Hypothalamus (tissue), 51 donors: ENCODE measurements at places on chromosomes 4 and X.

DNA sequence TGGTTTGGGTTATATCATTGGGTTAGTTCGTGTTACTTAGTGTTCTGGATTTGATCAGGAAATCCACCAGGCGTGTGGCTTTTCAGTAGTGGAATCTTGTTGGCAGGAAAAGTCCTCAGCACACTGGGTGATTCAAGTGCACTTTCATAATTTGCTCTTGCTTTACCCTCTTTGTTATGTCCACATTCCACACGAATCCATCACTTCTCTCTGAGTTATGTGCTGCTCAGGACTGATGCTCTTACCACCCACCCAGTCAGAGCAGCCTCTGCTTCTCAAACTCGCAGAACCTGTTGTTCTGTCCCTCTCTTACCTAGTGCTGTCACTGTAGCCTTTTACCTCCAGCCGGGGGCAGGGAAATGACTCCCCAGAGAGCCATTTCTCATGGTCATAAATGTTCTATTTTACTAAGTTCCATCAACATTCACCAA lies 37.2 kb upstream of the SCRG1 start:
- no peak for DNase-seq

DNA sequence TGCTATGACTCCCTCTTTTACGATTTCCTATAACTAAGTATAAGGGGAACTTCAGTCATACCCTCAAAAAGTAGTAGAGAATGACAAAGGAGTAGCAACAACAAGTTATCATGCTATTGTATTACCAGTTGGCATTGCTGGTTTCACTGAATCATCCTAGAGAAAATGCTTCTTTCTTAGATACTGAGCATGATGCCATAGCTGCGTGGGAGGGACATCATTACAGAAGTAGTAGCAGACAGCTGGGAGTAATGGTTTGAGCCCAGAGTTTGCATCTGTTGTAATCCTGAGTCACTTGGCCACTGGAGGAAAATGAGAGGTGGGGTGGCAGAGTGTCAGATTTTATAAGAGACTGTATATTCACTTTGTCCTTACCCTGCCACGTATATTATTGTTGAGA lies 38.6 kb downstream of the MTMR1 start:
- DNase-seq = no peak

- DNase-seq = no peak
Measured at GRCh38 chr4:158111241-158111640, 61.6 kb downstream of the GASK1B start.

- DNase-seq = no peak
Measured at GRCh38 chrX:27565992-27566391, 24.2 kb upstream of the DCAF8L2 start.

GRCh38 chr4:146260521-146260920 lies 46.2 kb downstream of the REELD1 start:
- no peak for DNase-seq

DNA sequence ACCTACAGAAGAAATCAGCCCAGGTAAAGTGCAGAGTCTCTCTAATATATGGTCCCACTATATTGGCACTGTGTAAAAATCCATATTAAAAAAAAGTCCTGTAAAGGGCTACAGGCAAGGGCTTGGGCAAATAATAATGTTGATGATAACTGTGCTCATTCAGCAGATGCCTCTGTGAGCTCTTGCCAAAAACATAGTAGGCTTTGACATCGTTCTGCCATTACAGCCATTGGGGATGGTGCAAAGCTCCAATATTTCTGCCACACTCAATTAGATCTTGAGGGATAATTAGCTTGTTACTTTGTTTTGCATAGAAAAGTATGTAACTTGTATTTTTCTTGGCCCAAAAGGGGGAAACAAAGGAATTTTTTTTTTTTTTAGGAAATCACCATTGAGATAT lies 645.5 kb upstream of the FAM241A start:
- DNase-seq = no peak

DNA sequence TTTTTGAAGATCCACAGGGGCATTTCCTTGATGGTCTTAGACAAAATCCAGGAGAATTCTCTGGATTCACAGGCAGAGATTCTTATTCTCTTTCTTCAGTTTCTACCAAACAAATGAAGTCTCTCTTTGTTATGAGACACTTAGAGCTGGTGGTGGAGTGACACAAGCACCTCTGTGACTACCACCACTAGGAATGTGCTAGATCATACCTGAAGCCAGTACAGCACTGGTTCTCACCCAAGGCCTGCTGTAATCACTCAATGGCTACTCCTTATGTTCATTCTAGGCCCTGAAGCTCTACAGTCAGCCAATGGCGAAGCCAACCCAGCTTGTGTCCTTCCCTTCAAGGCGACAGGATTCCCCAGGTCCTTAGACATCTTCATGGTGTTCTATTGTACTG lies 482.3 kb downstream of the TRAM1L1 start:
- DNase-seq = no peak

DNA sequence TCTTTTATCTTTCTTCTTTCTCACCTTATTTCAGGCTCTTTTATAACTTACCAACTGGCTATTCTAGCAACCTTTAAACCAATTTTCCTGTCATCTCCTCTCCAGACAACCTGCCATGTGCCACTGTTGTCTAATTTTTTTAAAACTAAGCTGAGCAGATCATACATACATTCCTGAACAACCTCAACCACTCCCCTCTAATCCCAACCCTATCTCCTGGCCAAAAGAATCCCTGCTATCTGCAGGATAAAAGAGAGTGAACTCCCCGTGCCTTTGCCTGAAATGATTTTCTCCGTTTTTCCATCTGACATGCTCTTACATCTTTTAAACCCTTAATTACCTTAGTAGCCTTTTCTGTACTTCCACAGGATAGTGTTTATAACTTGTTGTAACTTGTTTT lies 35.5 kb downstream of the DCUN1D4 start:
- DNase-seq = no peak

GRCh38 chrX:131359611-131360010 lies 70.5 kb upstream of the IGSF1 start:
- no peak for DNase-seq

- DNase-seq = no peak
Measured at GRCh38 chr4:4803216-4803911, 56.1 kb upstream of the MSX1 start.

- no peak for DNase-seq
Measured at GRCh38 chr4:185304541-185304940, 91.2 kb downstream of the LRP2BP start.

DNA sequence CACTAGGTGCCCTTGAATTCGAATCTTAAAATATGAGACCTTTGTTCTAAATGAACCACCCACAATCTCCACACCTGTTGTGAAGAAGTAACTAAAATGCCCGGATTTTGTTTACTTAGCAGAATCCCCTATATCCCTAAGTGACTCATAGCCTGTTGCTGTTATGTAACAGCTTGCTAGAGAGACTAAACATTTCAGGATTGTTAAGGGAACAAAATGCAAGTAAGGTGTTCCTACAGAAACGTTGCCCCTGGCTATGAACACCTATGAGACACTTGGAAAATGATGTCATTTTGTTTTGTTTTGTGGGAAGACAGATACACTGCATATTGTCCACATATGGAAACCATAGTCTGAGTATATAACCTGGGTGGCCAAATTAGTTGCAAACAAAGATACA lies 24.2 kb upstream of the MXRA5 start:
- DNase-seq = no peak

DNA sequence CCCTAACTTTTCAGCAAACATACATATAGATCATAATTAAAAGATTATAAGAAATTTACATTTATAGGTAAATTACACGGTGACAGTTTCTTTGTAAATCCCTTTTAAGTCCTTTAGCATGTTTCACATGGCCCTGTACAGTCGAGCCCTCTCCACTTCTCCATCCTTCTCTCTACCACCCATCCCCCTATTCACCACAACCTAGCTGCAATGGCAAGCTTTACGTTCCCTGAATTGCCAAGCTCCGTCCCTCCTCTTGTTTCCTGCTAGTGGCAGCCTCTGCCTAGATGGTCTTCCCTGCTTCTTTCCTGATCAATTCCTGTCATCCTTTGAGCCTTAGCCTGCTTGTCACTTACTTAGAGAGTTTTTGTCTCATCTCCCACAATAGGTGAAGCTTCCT lies 116.2 kb downstream of the TMA16 start:
- DNase-seq = no peak

DNA sequence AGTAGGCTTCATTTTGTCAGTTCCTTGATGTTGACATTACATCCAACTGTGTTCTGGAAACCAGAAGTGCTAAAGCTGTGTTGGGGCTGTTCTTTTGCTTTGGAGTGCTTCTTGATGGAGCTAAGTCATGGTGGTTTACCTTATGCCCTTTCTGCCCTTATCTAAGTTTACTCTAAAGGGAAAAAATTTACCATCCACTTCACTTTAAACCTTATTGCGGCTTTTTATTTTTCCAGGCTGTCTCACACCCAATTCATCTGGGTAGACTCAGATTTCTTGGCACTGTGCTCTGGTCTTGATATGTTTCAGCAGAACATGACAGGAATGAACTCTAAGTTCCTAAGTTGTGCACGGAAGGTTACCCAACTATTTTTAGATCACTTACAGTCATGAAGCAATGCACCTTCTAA lies 104.7 kb upstream of the TTC29 start:
- no peak for DNase-seq

- no peak for DNase-seq
Measured at GRCh38 chr4:152862608-152863007, 73.5 kb upstream of the FHDC1 start.

- no peak for DNase-seq
Measured at GRCh38 chr4:17763931-17764330, 17.5 kb downstream of the FAM184B start.

GRCh38 chr4:94802091-94802490 lies 44.3 kb downstream of the BMPR1B start:
- DNase-seq = peak; percentile 9
